ENCODE measurements at places on chromosomes 2 and 18.

DNA sequence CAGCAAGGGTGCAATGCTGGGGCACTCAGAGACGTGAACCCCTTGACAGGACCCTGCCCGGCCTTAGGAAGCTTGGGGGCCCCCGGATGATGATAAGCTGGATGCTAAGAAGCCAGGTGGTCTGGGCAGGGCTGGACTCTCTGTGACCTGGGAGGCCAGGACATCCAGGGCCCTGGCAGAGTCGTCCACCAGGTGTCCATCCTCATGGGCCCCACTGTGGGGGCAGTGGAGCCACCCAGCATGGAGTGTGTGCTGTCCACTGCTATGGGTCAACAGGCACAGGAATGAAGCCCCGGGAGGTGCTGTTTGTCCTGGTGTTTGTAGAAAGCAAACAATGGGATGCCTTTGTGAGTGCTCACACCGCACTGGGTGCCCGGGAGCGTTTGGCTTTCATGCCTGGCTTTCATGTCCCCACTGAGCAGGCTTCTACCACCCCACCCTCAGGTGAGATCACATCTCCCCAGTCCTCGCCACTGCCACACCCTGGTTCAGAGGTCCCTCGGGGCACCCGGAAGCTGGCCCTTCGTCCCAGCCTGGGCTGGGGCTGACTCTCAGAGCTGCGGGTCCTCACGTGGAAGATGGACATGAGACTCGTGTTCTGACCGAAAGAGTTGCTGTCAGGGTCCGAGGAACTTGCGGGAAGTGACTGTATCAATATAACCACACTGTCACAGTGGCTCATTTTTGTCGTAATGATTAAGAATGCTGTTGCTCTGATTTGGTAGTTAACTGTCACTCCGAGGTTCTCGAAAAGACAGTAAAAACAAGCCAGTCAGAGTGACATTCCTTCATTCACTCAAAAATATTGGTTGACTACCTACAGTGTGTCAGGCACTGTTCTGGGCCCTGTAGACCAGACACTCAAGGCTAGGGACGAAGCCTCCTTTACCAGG, 53.3 kb downstream of the INHBB start:
- DNase-seq, result no peak

- DNase-seq, result no peak
These were observed 222.2 kb downstream of the CYP26B1 start for GRCh38 chr2:71925268-71926088.

DNA sequence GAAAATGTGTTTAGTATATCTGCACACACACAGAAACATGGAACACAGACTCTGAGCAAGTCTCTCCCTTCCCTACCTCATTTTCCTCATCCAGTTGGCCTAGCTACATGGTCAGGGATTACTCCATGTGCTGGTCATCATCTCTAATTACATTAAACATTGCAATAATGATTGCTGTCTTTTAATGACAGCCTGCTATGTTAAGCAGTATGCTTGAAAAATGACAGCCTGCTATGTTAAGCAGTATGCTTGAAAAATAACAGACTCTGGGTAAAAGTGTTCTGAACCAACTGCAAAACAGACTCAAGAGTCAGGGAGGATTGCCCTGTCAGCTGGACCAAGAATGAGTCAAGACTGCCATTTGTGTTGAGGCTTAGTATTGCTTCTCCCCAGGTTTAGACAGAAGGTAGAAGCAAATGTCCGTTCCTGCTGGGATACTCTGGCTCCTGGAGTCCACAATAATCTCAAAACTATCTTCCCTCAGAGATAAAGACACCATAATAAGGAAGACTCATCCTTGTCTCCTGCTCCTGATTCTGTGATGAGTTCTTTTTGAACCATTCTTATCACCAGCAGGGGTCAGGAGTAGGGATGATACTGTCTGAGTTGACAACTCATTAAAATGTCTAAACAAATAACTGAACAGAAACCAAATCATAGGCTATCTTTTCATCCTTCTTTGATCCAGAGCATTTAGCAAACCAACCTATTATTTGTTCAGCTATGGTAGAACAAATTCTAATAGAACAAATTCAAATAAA, 57.7 kb downstream of the CCDC93 start:
- DNase-seq, result no peak

GRCh38 chr2:112841295-112842044, 4.9 kb upstream of the IL1B start:
- DNase-seq, result no peak

GRCh38 chr2:196836440-196836839, 27.3 kb upstream of the C2orf66 start:
- no peak for DNase-seq

Data from endothelial cell (in vitro differentiated cells).